Kidney capillary endothelial cell (primary cell): ENCODE measurements at places on chromosomes 5 and 9.

DNA sequence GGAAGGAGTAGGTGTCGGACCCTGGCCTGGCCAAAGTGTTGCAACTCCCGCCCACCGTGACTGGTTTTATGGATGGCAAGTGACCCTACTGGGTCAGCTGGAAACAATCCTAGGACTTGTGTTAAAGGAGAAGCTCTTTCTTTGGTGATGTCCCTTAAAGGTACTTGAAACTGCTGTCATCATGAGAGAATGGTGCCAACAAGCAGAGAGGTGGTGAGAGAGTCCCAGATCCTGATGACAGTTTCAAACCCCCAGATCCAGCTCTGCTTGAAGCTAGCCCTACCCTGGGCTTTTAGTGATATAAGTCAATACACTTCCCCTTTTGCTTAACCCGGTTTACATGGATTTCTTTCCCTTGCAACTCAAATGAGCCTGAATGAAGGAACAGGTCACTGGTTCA is 72.5 kb upstream of the UBTD2 start:
- DNase-seq = no peak

DNA sequence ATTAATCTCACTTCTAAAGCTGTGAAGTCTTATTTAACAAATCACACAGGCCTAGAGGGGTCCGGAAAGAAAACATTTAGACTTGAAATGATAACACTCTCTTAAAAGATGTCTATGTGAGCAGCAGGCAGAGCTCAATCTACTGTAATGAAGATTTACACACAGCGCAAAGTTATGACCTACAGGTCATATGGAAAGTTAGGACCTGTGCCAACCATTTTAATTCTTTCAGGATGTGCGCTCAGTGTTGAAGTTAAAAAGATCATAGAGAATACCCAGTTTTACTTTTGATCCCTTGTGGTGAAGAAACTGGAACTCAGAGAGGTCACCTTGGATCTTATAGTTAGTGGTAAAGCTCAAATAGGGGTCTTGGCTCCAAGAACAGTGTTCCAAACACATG is 3.1 kb upstream of the CREBRF start:
- no peak for DNase-seq

DNA sequence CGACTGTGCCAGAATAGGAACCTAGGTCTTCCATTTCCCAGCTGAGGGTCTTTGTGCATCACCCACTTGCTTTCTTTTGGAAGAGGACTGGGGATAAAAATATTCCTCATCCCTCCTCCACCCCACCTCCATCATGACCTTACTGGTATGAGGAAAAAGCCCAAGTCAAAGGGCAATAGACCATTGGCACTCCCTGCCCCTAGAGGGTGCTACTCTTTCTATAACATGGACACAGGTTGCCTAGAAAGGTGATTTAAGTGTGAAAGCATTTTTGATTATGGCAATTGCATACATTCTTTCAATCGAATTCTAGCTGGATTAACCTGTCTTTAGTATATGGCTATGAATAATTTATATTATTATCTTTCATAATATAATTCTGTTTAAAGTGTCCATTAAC is 22.8 kb upstream of the ZNF618 start:
- DNase-seq = no peak

DNA sequence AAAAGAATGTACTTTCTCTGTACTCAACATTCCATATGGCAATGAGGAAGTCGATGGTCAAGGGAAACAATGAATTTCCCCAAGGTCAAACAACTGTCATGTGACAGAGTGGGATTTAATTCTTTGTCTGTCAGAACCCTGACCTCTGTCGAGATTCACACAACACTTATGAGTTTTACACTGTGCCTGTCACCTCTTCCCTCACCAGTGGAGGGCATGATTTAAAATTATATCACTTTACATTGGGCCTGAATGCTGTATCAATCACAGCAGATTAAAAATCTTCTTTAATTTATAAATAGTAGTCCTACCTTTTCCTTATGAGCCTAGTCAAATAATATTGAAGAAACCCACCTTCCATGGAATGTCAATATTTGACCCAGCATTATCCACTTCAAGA is 276.7 kb downstream of the CDH10 start:
- peak; percentile 6 for DNase-seq

DNA sequence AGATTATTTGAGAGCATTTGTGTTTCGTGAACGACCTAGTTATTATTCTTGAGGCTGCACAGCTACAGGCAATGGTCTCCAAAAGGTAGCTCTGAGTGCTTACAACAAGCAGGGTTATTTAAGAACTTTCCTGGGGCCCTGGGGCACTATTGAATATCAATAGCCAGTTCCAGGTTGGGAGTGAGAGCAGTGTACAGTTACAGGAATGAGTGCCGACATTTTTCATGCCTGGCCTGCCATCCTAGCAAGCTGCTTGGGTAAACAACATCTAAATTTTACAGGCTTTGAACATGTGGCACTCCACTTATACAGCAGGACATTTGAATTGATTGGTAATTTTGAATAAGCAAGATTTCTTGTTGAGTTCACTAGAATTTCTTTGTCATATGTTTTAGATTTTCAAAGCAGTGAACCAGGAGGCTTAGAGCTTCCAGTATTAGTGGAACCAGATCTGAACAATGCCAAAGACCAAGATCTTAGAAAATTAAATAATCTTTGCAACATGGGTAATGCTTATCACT is 171.9 kb upstream of the GDNF start:
- no peak for DNase-seq

GRCh38 chr9:107336718-107337360 is 53.8 kb downstream of the RAD23B start:
- no peak for DNase-seq

DNA sequence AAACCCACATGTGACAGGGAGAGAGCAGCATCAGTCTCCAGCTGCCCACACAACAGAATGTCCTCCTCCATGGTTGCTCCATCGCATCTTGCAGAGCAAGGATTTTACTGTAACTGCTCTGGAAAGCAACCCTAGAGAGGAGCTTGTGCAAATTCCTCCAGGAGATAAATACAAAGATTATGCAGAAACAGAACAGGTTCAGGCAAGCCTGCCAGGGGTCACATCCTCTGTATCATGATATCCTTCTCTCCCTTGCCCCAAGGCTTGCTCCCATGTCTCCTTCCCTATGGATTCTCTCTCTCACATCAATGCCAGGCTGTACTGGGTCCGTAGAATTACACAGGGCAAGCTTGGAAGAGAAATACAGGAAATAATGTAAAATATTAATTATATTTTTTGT is 226.0 kb downstream of the MPDZ start:
- no peak for DNase-seq

DNA sequence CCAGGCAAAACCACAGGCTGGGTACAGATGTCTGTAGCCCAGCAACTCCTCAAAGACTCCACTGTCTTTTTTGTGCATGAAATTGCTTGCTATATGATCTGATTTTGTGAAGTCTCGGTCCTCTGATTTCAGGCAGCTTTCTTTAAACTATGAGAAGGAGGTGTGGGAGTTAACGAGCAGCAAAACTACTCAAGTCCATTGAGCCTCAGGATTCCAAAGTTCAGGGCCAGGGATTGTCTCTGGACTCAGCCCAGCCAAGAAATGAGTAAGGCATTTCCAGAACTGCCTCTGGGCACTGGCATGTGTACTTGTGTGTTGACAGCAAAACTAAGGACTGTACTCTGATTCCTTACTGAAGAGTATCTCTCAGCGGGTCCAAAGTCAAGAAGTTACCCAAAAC is 53.4 kb upstream of the GLIS3 start:
- DNase-seq = no peak

GRCh38 chr9:33837138-33837537 is 20.2 kb downstream of the UBE2R2 start:
- no peak for DNase-seq

DNA sequence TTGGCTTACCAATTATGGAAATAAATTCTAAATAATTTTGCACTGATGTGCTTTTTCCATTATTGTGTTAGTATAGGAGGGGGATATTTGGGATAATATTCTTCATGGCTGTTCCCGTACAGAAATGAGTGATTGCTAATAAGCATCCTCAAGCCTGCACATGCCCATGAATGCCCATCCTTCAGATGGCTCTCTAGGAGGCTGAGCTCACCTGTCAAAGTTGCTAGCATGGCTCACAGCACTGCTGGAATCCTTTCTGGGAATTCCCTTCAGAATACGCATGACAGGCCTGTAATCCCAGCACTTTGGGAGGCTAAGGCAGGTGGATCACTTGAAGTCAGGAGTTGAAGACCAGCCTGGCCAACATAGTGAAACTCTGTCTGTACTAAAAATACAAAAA is 124.1 kb downstream of the NXNL2 start:
- DNase-seq = no peak

- DNase-seq = no peak
These were observed 144.8 kb downstream of the MACROH2A1 start for GRCh38 chr5:135254183-135254582.

- no peak for DNase-seq
These were observed 816.2 kb upstream of the GRAMD2B start for GRCh38 chr5:125607018-125607417.

- DNase-seq = no peak
These were observed 56.1 kb downstream of the MED27 start for GRCh38 chr9:132023419-132024180.

- no peak for DNase-seq
These were observed 22.8 kb upstream of the TNFAIP8 start for GRCh38 chr5:119332978-119333401.

DNA sequence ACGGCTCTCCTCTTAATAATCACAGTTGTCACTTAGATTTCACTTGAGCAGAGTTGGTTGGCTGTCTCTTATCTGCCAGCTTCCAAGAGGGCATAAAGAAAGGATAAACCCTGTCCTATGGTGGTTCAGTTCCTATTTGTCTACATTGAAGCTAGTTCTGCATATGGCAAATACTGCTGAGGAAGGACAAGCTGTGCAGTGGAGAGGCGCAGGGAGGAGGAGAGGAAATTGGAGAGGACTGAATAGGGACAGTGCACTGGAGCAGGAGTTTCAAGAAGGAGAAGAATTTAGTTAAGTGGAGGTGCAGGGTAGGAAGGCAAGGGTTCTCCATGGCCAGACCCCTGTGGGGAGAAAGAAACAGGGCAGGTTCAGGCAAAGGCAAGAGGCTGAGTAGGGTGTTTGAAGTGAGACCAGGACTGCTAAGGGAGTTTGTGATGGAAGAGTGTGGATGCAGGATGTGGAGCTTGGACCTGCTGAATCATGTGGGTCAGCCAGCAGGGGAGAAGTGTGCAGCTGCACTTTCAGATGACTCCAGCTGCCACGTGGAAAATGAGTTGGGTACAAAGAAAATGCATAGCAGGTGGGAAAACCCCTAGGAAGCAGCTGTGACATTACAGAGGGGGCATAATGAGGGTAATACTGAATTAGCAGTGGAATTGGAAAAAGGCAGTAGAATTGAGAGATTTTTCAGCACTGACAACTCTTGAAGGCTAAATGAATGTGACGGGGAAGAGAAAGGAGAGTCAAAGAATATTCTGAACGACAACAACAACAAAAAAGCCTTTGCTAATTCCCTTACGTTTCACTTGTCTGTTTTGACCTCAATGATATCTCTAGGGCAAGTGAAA is 66.8 kb downstream of the MAMDC2 start:
- no peak for DNase-seq

DNA sequence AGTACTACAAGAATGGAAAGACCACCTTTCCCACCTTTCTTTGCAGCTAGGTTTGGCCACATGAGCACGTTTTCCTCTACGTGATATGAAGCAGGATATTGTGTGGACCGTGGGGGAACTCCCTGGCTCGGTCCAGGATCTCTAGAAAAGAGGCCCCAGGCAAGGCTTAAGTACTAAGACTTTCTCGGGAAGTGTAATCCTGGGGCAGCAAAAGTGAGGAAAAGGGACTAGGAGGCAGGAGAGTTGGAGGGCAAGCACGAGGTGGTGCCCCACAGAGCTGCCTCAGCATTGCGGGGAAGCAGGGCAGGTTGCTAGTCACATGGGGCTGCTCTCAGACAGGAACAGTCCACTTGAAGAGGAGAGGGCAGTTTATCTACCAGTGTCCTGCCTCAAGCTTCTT is 235.1 kb downstream of the GADD45G start:
- no peak for DNase-seq

- DNase-seq = no peak
These were observed 36.5 kb downstream of the FOXD1 start for GRCh38 chr5:73411936-73412596.
